Thyroid gland (tissue), 4 donors: ENCODE measurements at places on chromosomes 13 and 19. TPM values are rescaled to one million over a fixed set of nuclear protein-coding genes. Genes with fewer than 3 reads are reported as not detected.
A peak's percentile ranks its signal among the peaks of the same experiment; 100 is the strongest.

The KASH5 gene
- total RNA-seq: not detected

The ATP1A3 gene
- not detected for total RNA-seq

The CRX gene
- total RNA-seq: not detected

The CNN1 gene
- total RNA-seq: 10.2 TPM

The UHRF1 gene
- 0.15 TPM for total RNA-seq

The ZNF433 gene
- total RNA-seq: 11.2 TPM

The TNFRSF19 gene
- total RNA-seq: 4.9 TPM

The PALM3 gene
- total RNA-seq: 9.6 TPM

The TDRD12 gene
- 0.89 TPM for total RNA-seq

The PRTN3 gene
- not detected for total RNA-seq

The PMIS2 gene
- total RNA-seq: not detected

The ARRDC2 gene
- 51.1 TPM for total RNA-seq

- no peaks in the 10 kb centered on the region for H3K27me3 ChIP-seq
- H3K36me3 ChIP-seq: no peaks in the 10 kb centered on the region
- H3K4me3 ChIP-seq: no peak overlapping the region
- H3K27ac ChIP-seq: no peak overlapping the region
Observed at GRCh38 chr13:43100667-43101066, 77.3 kb downstream of the DNAJC15 start.

DNA sequence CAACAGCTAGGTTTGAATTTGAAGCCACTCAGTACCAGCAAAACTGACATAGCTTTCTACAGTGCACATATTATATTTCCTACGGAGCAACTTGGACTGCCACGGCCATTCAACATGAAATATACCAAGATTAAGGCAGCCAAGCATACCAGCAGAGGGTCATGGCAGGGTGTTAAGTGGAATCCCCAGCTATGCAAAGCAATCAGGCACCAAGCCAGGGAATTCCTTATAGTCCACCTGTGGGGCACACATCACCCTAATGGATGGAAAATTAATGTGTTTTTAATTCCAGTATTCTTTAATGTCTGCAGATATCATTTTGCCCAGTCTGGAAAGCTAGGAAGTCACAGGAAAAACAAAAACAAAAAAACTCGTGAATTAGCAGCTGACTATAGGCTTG is 1190.3 kb downstream of the EFNB2 start:
- H3K36me3 ChIP-seq: no peaks in the 10 kb centered on the region
- H3K4me1 ChIP-seq: peaks cover 32% of the 10 kb centered on the region
- DNase-seq: no peak
- H3K27me3 ChIP-seq: no peaks in the 10 kb centered on the region
- H3K4me3 ChIP-seq: no peak overlapping the region

- H3K27me3 ChIP-seq: no peaks in the 10 kb centered on the region
- no peak for DNase-seq
- H3K4me3 ChIP-seq: no peak overlapping the region
- H3K4me1 ChIP-seq: no peaks in the 10 kb centered on the region
- H3K27ac ChIP-seq: no peak overlapping the region
- H3K36me3 ChIP-seq: no peaks in the 10 kb centered on the region
Observed at GRCh38 chr19:6126335-6126974, 9.0 kb upstream of the ACSBG2 start.

- peaks cover 12% of the 10 kb centered on the region for H3K27me3 ChIP-seq
- H3K4me1 ChIP-seq: peaks cover 14% of the 10 kb centered on the region
- peak; percentile 77 for DNase-seq
- H3K36me3 ChIP-seq: no peaks in the 10 kb centered on the region
Observed at GRCh38 chr19:46487802-46488445, 7.7 kb downstream of the PNMA8B start.

DNA sequence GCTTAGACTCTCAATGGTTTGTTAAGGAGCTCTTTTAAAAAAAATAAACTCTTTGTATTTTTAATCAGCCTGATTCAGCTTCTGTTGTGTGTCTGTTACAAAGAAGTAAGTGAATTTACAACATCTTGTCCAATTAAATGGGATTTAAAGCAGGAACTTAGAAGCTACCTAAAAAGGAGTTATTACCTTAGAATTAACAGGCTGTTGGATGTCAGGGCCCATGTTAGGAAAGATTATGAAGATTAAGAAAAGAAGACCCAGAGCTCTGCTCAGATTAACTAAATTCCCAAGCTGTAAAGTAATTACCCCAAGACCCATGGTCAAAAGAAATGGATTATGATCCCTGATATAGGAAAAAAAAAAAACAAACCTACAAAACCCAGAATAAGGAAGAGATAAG is 44.1 kb upstream of the ZNF780A start:
- H3K4me3 ChIP-seq: no peak overlapping the region
- H3K27me3 ChIP-seq: no peaks in the 10 kb centered on the region
- no peak overlapping the region for H3K27ac ChIP-seq
- no peaks in the 10 kb centered on the region for H3K4me1 ChIP-seq

- no peak overlapping the region for H3K4me3 ChIP-seq
- H3K27me3 ChIP-seq: no peaks in the 10 kb centered on the region
- H3K36me3 ChIP-seq: peaks cover 24% of the 10 kb centered on the region
- no peak for DNase-seq
- H3K27ac ChIP-seq: no peak overlapping the region
Observed at GRCh38 chr19:55676889-55677505, 2.0 kb downstream of the EPN1 start.

GRCh38 chr19:50739914-50740426 is 16.8 kb downstream of the CLEC11A start:
- H3K27ac ChIP-seq: no peak overlapping the region
- H3K27me3 ChIP-seq: no peaks in the 10 kb centered on the region
- no peaks in the 10 kb centered on the region for H3K36me3 ChIP-seq

- H3K36me3 ChIP-seq: no peaks in the 10 kb centered on the region
- H3K27me3 ChIP-seq: no peaks in the 10 kb centered on the region
- DNase-seq: no peak
- peaks cover 26% of the 10 kb centered on the region for H3K4me1 ChIP-seq
- H3K27ac ChIP-seq: peak within 1 kb of the TSS; percentile 73
- peak within 1 kb of the TSS; percentile 19 for H3K4me3 ChIP-seq
Observed at GRCh38 chr19:1863328-1863637, at the start of gene KLF16. Gene KLF16 (minus strand): TSS chr19:1863579. CDS start chr19:1863497, 82 bp downstream.

GRCh38 chr13:39892721-39893685 is 237.5 kb downstream of the COG6 start:
- H3K27ac ChIP-seq: no peak overlapping the region
- H3K36me3 ChIP-seq: no peaks in the 10 kb centered on the region
- no peaks in the 10 kb centered on the region for H3K27me3 ChIP-seq
- peak; percentile 9 for DNase-seq
- H3K4me1 ChIP-seq: peaks cover 12% of the 10 kb centered on the region

- H3K27ac ChIP-seq: no peak overlapping the region
- no peak for DNase-seq
- H3K36me3 ChIP-seq: no peaks in the 10 kb centered on the region
- no peaks in the 10 kb centered on the region for H3K4me1 ChIP-seq
Observed at GRCh38 chr19:14182476-14182875, 23.5 kb downstream of the ADGRL1 start.

DNA sequence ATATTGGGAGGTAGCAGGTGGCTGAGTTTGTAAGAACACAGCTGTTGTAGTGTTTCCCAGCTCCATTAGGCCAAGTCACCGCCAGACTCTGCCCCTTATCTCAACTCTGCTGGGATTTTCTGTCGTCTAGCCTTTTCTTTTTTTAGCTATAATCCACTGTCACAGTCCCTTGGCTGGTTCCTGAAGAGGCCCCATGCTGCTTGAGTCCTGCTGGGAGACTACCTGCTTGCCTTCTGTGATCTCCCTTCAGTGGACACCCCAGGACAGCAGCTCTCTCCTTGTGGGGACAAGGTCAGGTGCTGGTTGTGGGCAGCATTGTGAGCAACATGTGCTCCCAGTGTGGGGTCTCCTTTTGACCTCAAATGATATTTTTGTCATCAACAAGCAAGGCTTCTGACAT is 195.0 kb upstream of the ATXN8OS start:
- peak; percentile 38 for DNase-seq
- peaks cover 15% of the 10 kb centered on the region for H3K4me1 ChIP-seq
- no peaks in the 10 kb centered on the region for H3K27me3 ChIP-seq
- H3K27ac ChIP-seq: peak overlapping the region; percentile 39
- H3K36me3 ChIP-seq: no peaks in the 10 kb centered on the region

DNA sequence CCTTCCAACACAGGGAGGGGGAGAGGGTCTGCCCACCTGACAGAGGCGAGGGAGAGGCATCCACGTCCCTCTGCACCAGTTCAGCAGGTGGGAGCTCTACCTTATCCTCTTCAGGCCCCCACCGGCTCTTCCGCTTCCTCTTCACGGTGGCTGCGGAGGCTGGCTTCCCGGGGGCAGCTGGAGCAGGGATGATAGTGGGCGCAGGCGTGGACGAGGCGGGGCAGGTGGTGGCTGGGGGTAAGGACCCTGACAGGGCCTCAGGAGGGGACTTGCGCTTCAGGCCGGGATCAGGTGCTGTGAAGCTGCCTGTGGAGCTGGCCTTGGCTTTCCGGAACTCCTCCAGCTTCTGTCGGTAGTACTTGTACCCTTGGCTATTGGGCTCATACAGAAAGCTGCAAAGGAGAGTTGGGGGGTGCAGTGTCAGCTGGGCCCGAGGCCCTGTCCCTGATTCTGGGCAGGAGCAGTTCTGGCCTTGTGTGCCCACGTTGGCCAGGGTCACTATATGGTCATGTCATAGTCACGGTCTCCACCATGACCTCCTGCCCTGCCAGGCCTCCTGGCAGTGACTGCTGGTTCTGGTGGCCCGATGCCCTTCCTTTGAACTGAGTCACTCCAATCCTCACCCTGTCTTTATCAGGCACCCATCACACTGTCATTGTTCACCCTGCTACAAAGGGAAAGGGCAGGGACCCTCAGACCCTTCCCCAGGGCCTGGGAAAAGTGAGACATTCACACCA is 23.2 kb downstream of the SUGP1 start:
- DNase-seq: no peak
- H3K36me3 ChIP-seq: peaks cover 31% of the 10 kb centered on the region
- no peak overlapping the region for H3K4me3 ChIP-seq
- H3K4me1 ChIP-seq: no peaks in the 10 kb centered on the region
- H3K27ac ChIP-seq: no peak overlapping the region

DNA sequence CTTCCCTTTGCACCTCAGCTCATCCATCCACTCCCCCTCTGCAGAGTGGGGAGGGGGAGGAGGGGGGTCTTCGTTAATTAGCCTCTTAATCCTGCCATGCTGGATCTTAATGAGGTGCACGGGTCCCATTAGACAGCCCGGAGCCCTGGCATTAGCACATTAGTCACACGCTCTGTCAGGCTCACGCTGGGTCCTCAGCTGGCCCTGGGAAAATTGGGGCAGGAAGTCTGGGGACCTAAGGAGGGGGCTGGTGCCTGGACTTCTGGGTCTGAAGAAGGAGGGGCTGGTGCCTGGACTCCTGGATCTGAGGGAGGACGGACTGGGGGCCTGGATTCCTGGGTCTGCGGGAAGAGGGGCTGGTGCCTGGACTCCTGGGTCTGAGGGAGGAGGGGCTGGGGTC is 444 bp upstream of the NCCRP1 start:
- no peak for DNase-seq
- H3K36me3 ChIP-seq: no peaks in the 10 kb centered on the region
- H3K27me3 ChIP-seq: no peaks in the 10 kb centered on the region

GRCh38 chr19:21396893-21397572 is at the start of gene ZNF493:
Gene ZNF493 (plus strand): TSS chr19:21397133. CDS start chr19:21397238, 105 bp downstream.
- H3K27ac ChIP-seq: peak within 1 kb of the TSS; percentile 83
- peak within 1 kb of the TSS; percentile 96 for H3K4me3 ChIP-seq
- peak; percentile 98 for DNase-seq
- no peaks in the 10 kb centered on the region for H3K36me3 ChIP-seq
- peaks cover 36% of the 10 kb centered on the region for H3K4me1 ChIP-seq

DNA sequence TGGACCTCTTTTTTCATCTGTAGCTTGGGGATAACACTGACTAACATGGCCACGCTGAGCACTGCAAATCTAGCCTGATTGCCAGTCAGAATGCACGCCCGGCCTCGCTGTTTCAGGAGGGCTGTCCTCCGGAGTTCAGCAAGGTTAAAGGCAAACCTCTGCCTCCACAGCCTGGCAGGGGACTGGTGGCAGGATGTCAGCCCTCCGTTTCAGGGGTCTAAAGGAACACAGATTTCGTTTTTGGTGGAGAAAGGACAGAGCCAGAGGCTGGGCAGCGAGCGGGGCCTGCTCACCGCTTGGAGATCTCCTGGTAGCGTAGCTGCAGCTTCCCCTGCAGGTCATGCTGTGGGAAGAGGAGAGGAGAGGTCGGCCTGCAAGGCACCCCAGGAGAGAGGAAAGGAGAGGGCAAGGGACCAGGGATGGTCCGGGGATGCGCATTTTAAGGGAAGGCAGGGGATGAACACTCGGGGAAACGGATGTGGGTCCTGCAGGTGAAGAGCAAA is 560 bp downstream of the NDUFA7 start:
- H3K36me3 ChIP-seq: peaks cover 2% of the 10 kb centered on the region
- peaks cover 27% of the 10 kb centered on the region for H3K4me1 ChIP-seq
- no peaks in the 10 kb centered on the region for H3K27me3 ChIP-seq
- H3K27ac ChIP-seq: peak overlapping the region; percentile 60
- H3K4me3 ChIP-seq: peak overlapping the region; percentile 74
- peak; percentile 20 for DNase-seq

DNA sequence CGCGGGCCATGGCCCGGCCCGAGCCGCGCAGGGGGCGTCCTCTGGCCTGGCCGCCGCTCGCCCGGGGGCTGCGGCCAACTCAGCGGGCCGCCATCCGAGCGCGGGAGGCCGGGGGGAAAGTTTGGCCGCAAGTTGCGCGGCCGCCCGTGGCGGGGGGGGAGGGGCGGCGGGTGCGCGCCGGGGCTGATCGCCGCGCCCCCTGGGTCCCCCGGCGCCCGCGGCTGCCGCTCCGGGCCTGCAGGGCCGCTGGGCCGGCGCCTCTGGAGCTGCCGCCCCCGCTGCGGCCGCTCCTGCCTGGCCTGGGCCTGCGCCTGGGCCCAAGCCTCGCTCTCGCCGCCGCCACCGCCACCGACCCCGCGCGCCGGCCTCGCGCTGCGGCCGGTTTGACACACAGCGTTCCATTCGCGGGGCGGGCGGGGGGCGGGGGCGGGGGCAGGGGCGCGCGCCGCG is at the start of gene NR2F6:
Gene NR2F6, minus strand, starts transcription at position 385 of the 450 bp plus-strand sequence. CDS start 699 bp downstream, outside the sequence.
- peak within 1 kb of the TSS; percentile 55 for H3K4me3 ChIP-seq
- H3K27ac ChIP-seq: peak within 1 kb of the TSS; percentile 74
- peaks cover 36% of the 10 kb centered on the region for H3K4me1 ChIP-seq
- no peaks in the 10 kb centered on the region for H3K36me3 ChIP-seq
- no peaks in the 10 kb centered on the region for H3K27me3 ChIP-seq

- H3K36me3 ChIP-seq: no peaks in the 10 kb centered on the region
- no peaks in the 10 kb centered on the region for H3K4me1 ChIP-seq
- DNase-seq: no peak
- no peak overlapping the region for H3K4me3 ChIP-seq
- H3K27me3 ChIP-seq: no peaks in the 10 kb centered on the region
- H3K27ac ChIP-seq: no peak overlapping the region
Observed at GRCh38 chr19:29145756-29146155, 67.2 kb downstream of the UQCRFS1 start.

GRCh38 chr13:22187329-22187728 is 516.5 kb downstream of the FGF9 start:
- no peaks in the 10 kb centered on the region for H3K4me1 ChIP-seq
- H3K4me3 ChIP-seq: no peak overlapping the region
- no peaks in the 10 kb centered on the region for H3K36me3 ChIP-seq
- H3K27ac ChIP-seq: no peak overlapping the region
- H3K27me3 ChIP-seq: no peaks in the 10 kb centered on the region

- H3K27me3 ChIP-seq: no peaks in the 10 kb centered on the region
- DNase-seq: no peak
- no peak overlapping the region for H3K4me3 ChIP-seq
- no peak overlapping the region for H3K27ac ChIP-seq
- H3K36me3 ChIP-seq: no peaks in the 10 kb centered on the region
- peaks cover 8% of the 10 kb centered on the region for H3K4me1 ChIP-seq
Observed at GRCh38 chr13:112728375-112729126, 38.7 kb downstream of the ATP11A start.
